ENCODE measurements at places on chromosomes 3 and 15.
A peak's percentile ranks its signal among the peaks of the same experiment; 100 is the strongest.

- no peak for DNase-seq
These were observed 4.4 kb downstream of the NAALADL2 start for GRCh38 chr3:174863488-174863887.

- DNase-seq = no peak
These were observed 90.6 kb downstream of the CACNA1D start for GRCh38 chr3:53585049-53585448.

DNA sequence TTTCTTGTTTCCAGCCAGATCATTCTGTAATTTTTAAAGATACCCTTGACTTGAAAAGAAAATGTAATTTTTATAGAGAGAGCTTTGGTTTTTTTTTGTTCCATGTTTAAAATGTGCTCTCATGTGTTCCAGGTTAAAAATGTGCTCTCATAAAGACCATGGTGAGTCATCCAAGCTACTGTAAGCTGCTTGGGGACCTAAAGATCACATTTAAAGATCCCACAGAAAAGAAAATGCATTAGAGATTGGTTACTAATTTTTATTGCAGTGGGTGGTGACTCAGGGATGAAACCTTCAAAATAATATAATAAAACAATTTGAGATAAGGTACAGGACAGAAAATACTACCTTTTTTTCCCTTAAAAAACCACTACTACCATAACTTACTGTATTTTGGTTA is 11.0 kb downstream of the TCF12 start:
- no peak for DNase-seq

DNA sequence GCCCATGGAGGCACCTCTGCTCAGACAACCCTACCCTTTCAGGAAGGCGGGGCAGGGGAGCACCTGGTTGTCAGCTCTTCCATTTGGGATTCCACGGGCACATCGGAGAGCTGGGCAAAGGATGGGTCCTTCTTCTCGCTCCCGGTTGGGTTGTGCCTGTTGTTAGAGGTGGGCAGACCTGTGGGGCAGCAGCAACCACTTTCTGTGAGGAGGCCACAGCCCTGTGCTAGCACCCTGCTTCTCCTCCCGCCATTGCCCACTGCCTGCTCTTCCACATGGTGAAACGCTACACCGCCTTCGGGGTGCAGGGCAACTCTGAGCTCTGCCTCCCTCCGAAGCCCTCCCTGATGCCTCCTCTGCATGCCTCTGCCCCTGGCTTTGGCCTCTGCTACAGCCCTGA is 7.0 kb upstream of the HHATL start:
- DNase-seq = no peak

- peak; percentile 23 for DNase-seq
These were observed 75.5 kb downstream of the DAPK2 start for GRCh38 chr15:63970621-63971426.

- no peak for DNase-seq
These were observed 106.1 kb downstream of the WDR76 start for GRCh38 chr15:43932907-43933306.

GRCh38 chr15:64993290-64993689 is 3.6 kb upstream of the SPG21 start:
- no peak for DNase-seq

DNA sequence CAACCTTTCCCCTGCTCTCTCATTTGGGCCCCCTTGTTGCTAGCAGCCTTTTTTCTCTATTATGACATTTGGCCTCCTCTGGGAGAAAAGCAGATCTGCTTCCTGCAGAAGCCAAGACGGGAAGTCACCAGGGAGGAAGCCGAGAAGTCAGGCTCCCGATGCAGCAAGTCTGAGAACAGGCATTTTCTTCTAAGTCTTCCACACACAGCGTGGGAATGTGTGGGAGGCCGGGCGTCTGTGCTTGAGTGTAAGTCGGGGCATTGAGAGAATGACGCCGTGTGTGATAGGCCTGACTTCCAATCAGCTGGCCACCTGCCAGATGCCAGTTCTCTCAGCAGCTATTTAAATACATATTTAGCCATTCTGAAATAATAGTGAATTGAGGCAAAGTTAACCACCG is 75.8 kb upstream of the FAM98B start:
- DNase-seq = no peak

- no peak for DNase-seq
These were observed 239.4 kb upstream of the ZPLD1 start for GRCh38 chr3:102195198-102195948.

GRCh38 chr3:184174284-184174645 is 390 bp upstream of the AP2M1 start:
- DNase-seq = no peak

GRCh38 chr15:51780636-51781035 is 29.2 kb downstream of the TMOD2 start:
- DNase-seq = no peak
